ENCODE measurements at places on chromosomes 6 and 20.

DNA sequence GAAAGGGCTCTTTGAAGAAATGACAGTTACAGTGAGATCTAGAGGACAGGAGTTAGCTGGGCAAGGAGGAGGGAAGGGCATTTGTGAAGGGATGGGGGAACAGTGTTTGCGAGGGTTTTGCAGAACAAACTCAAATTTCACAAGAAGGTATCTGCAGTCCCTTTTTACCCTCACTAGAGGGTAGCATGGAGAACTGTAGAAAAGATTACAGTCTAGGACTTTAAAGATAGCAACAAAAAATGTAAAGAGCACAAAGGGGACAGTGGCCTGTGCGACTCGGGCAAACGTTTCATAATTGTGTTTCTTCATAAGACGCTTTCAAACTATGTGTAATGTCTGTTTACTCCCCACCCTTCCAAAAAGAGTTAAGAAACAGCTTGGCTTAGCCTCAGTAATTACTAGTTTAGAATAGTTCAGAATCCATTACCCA, 21.2 kb upstream of the ASXL1 start:
- DNase-seq, result no peak

DNA sequence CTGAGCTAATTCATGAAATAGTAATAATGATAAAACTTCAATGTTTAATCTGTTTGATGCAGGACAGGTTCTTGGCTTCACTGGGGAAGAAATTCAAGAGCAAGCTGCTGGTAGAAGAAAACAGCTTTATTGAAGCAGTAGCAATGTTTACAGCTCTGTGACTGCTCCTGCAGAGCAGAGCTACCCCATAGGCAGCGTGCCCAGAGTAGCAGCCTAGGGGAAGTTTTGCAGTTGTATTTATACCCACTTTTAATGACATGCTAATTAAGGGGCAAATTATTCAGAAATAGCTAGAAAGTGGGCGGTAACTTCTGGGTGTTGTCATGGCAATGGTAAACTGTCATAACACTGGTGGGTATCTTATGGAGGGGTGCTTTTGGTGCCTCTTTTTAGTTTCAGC, 518.0 kb downstream of the RFPL4B start:
- no peak for DNase-seq

- DNase-seq, result no peak
Observed at GRCh38 chr6:47129129-47129528, 87.0 kb upstream of the ADGRF1 start.

- no peak for DNase-seq
Observed at GRCh38 chr20:49319208-49319809, 41.5 kb upstream of the ZNFX1 start.

DNA sequence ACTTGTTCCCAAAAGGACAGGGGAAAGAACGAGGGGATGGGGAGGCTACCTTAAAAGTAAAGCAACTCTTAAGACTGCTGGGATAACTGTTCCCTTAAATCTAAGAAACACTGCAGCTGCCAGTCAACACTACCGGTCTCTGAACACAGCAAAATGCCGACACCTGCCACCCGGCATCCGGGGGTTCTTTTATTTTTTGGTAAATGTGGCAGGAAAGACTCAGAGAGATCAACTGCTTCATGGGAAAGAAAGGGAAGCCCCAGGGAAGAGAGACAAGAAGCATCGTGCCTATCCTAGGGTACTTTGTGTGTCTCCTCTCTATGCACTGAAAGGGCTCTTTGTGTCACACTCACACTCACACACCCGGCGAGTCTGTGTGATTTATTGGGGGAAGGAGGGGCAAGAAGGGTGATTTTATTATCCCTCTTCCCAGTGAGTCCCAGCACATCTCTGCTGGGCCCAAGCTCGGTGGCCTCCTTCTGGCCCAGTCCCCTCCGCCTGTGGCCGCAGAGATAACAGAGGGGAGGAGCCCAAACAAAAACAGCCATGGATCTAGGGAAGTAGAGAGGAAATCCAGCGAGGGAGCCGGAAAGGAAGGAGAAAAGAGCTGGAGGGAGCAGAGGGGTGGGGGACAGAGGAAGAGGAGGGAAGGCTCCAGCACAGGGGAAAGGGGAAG, 1.4 kb downstream of the FYN start:
- peak; percentile 87 for DNase-seq

DNA sequence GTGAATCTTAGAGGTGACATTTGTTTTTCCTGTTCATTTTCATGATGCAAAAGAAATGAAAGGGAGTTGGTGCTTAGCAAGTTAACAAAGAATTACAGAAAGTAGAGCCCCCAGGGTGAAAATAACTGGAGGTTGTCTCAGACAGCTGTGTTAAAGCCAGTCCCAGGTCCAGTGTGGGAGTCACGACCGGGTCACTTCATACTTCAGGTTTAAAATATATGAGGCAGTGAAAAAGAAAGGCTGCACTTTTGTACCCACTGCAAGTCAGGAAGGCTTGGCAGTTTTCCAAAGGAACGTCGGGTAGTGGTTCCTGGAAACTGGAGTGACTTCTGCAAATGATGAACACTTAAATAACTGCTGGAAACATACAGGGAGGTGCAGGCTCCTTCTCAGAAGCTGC, 91.5 kb upstream of the THBS2 start:
- no peak for DNase-seq

DNA sequence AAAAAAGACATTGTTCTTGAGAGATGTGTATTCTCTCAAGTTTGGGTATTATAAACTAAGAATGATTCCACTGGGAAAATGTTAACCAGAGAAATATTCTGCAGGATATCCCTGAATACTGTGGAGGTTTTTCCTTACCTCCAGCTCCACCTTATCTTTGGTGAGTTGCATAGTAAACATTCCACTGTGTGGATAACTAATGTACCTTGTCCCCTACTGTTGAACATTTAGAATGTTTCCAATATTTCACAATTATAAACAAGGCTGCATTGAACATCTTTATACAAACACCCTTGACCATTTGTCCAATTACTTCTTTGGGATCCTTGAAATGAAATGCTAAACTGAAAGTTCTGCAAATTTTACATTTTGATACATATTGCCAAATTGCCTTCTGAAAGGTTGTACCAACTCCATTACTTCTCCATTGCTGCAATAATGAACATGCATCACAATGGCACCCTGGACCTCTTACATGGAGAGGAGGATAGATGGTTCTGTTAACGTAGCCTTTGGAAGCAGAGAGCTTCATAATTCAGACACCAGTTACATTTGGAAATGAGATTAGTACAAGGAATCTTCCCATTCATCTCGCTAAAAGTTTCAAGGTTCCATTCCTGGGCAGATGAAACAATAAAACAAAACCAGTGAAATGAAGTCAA, 35.0 kb upstream of the STK35 start:
- no peak for DNase-seq

DNA sequence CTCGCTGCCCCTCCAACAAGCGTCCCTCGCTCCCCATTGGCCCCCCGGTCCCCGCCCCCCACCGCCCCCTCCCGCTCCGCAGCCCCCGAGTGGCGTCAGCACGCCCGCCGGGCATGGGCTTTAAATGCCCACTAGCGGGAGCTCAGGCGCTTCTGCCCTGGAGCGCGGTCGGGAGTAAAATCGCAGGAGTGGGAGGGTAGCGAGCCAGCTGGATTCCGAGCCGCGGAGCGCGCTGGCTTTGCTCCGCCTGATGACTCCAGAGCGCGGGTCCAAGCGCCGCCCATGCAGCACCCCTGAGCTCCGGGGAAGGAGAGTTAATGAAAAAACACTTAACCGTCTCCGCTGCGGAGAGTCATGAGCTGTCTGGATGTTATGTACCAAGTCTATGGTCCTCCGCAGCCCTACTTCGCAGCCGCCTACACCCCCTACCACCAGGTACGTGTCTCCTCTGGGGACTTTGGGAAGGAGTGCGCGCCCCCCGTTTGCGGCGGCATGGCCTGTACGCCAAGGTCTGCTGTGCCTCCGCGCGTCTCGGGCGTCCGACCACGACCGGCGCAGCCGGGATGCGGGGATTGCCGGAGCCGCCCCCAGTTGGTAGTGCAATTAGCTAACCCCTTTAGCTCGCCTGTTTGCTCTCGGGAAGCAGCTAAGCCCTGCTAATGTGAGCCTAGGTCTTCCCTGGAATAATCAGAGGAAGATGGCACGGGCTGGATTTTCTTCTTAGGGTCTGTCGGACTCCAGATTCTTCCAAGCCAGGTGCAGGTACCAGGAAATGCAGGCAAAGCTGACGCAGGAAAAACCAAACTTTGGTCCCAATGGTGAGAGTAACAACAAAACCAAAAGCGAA, at the start of gene VGLL2:
TSS of gene VGLL2 (plus strand) at position 149 of the 847 bp plus-strand sequence. CDS start at position 355, 206 bp downstream.
- peak; percentile 86 for DNase-seq

DNA sequence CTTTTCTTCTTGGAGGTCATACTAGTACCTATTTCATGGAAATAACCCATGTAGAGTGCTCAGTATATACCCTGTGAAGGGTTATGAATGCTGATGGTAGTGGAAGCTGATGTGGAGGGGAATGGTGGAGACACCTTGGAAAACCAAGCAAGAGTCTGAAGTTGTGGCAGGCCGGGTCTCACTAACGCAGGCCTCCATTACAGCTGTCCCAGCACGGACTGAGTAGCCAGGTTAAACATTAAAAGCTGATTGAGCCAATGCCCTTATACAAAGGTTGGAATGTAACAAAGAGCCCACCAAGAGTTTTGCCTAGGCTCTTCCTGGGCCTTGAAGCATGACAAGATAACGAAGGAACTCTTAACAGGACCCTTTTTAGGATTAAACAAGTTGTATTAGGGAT, 2.1 kb upstream of the PCMTD2 start:
- DNase-seq, result no peak

DNA sequence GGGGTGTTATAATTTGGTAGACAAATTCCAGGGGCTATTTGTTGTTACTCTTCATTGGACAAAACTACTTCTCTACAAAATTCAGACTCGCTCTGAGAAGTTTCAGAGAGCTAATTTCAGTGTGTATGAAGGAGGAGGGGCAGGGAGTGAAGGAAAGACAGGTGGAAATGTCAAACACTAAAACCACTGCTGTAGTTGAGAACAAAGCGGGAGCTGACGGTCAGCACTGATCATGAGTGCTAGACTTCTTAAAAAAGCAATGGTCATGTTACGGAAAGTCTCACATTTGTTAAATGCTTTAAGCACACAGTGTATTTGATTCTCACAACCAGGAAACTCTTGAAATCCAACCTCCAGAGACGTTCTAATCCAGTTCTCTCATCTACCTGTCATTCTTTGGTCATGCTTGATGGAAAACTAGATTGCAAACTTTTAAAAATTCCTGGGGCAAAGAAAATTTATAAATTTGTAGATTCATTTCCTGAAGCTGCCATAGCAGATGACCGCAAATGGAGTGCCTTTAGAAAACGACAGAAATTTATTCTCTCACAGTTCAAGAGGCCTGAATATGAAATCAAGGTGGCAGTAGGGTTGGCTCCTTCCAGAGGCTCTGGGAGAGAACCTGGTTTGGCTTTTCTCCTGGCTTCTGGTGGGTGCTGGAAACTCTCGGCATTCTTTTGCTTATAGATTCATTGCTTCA, 100.7 kb upstream of the CARMIL1 start:
- no peak for DNase-seq

GRCh38 chr6:53984163-53984562, 127.1 kb upstream of the MLIP start:
- peak; percentile 60 for DNase-seq

DNA sequence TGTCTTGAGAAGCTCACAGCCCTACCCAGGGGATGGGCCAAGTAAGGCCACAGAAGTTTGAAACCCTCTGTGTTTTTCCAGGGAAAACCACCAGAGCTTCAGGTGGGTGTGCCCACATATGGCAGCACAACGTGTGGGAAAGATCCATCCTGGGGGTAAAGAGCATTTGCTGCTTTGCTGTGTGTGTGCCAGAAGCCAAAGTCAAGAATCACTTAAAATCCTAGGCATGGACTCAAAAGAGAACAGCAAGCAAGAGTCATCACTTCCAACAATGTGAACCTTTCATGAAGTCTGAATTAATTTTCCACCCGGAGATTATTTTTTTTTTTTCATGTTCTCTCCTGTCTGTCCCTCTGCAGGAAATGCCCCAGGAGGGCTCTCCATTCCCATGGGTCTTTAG, 308.2 kb upstream of the SGK1 start:
- DNase-seq, result no peak

- no peak for DNase-seq
Observed at GRCh38 chr6:49468042-49468441, 4.9 kb downstream of the CENPQ start.

GRCh38 chr20:24051160-24051559, 62.6 kb upstream of the GGTLC1 start:
- DNase-seq, result no peak

- DNase-seq, result no peak
Observed at GRCh38 chr6:15461127-15461944, 201.5 kb downstream of the DTNBP1 start.

DNA sequence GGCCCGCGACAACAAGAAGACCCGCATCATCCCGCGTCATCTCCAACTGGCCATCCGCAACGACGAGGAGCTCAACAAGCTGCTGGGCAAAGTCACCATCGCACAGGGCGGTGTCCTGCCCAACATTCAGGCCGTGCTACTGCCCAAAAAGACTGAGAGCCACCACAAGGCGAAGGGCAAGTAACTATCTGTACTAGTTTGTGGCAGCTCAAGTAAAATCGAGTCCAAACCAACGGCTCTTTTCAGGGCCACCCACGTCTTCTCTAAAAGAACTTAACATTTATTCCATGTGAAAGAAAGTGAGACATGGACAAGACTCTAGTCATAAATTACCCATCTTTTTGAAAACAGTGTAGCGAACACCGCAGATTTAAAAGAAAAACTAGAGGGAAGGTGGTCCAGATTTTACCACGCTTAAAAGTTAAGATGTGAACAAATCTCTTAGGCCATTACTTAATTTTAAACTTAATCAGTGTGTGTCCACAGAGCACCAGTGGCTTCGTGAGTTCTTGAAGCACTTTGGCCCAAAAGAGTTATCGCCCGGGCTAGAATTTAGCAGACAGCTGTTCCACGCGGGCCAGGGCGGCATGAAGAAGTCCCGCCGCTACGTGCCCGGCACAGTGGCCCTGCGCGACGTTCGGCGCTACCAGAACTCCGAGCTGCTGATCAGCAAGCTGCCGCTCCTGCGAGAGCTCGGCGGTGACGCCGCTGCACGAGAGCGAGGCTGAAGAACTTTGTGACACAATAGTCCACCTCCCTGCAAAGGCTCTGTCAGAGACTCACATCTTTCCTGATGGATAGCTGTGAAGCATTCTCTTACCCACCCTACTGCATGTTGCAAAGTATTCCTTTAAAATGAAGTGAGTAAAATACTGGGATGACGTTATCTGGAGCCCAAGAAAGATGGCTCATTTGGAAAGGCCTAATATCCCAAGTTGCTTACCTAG, 113.9 kb upstream of the PRSS16 start:
- peak; percentile 92 for DNase-seq

GRCh38 chr20:16580147-16580546, 6.9 kb upstream of the KIF16B start:
- DNase-seq, result peak; percentile 91

DNA sequence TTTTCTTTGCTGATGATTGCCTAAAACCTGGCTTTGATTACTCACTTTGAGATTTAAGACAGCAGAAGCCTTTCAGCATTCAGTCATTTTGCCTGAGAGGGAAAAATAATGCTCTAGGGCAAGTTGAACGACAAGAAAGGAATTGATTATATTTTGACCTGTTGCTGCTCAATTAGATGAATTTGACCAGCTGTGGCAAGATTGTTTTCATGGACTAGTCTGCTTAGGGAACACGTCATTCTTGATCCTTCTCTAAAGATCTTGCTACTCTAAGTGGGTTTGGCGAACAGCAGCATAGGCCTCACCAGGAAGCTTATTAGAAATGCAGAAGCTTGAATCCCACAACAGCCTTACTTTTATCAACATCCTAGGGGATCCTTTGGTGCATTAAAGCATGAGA, 59.7 kb upstream of the PHACTR1 start:
- no peak for DNase-seq

- DNase-seq, result no peak
Observed at GRCh38 chr20:22584922-22585785, 782 bp upstream of the FOXA2 start.

GRCh38 chr6:1378065-1379016, 11.0 kb upstream of the FOXF2 start:
- no peak for DNase-seq
